Cardiac septum (tissue), 1 donor: ENCODE measurements at places on chromosomes 6 and 20. TPM values are rescaled to one million over a fixed set of nuclear protein-coding genes. Genes with fewer than 3 reads are reported as not detected.

Gene COX4I2
- 11.3 TPM for total RNA-seq

DNA sequence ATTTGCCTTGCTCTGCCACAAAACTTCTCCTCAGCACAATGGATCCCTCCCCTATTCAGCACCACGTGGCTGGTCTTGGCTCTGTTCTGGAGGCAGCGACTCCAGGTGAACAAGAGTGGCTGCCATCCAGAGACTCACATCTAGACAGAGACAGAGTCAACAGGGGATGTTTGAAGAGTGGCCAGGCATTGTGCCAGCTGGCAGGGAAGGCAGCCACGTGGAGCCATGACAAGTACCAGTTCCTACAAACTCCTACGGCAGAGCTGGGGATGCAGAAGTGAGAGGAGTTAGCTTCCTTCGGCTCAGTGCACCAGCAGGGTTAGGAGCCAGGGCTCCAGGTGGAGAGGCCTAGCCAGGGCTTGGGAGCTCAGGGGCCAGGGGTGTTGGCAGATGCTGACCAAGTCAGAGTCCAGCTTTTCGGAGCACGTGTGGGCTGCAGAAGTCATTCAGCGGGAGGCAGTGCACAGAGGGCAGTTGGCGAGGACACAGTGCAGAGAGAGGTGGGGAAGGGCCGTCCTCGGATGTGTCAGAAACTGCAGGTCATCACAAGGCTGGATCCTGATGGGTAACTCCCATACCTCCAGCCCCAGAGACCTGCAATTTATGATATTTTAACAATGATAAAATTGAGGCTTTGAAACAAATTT is 171.7 kb upstream of the PDE10A start:
- no peak for DNase-seq

DNA sequence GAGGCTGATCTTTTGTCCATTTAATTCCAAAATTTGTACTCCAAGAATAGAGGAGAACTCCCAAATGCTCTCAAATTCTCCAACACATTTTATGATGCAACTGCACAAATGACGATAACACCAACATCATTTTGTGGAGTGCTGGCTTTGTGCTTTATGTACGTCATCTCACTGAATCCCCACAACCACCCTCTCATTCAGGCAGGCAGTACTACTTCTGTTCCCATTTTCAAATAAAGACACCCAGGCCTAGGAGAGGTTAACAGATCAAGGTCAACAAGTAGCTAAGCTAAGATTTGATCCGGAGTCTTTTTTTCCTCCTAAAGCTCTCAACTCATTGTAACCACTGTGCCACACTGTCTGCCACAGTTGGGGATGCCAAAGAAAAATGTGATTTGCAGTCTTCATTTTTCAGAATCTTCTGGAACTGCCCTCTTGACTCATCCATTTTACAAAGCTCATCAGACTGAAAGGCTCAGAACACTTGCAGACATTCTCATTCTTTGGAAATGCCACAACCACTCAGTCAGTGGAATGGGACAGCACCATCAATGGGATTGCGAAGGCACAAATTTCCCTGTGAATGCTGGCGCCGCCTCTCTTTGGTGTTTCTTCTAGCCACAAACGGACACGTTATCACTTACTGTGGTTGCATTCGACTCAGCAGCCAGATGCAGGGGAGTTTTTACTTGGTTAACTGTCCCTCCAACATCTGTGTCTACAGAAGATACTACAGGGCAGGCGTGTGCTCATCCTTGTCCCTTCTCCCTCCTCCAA is 184.4 kb downstream of the GJA10 start:
- DNase-seq: no peak

Gene ZC2HC1B
- total RNA-seq: not detected

DNA sequence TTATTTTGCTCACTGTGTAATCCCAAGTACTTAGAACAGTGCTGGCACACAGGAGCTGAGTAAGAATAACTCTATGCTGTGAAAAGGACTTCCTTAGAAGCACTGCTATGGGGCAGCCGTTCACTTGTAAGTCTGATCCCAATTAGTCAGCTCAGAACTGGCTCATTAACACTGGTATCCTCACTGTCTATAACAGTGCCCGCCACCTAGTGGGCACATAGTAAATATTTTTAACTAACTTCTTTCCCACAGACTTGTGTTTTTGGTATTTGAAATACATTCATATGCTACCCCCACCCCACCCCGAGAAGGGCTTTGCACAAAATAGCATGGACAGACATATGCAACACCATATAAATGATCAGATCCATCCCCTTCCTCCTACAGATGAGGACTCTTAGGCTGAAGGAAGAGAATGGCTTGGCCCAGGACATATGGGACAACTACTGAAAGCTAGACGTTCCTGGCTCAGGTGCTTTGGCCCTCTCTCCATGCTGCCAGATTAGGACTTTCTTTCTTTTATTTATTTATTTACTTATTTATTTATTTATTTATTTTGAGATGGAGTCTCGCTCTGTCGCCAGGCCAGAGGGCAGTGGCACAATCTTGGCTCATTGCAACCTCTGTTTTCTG is 47.1 kb downstream of the DST start:
- no peak for DNase-seq

GRCh38 chr20:13333036-13333435 is 112.0 kb downstream of the ISM1 start:
- no peak for DNase-seq

DNA sequence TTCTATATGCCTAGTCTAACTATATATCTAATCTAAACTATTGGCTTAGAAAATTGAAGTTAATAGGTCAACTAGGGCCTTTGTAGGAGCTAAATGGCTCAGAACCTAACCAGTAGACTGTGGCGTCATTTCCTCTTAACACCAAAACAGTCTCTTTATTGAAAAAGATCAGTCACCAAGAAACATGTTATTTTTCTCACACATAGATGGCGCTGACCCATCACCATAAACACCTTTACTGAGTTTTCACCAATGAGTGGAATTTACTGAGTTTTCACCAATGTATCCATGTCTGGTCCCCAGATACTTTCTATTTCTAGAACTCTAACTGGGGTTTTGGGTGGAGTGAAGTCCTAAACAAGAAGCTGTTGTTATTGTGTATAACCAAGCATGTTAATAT is 636.0 kb downstream of the BCKDHB start:
- DNase-seq: no peak

Gene SLC32A1
- total RNA-seq: not detected

Gene RNF144B
- total RNA-seq: 9.3 TPM

Gene DOK5
- 26.3 TPM for total RNA-seq

Gene KIF16B
- 19.7 TPM for total RNA-seq

Gene PPIL1
- total RNA-seq: 24.9 TPM

Gene ADGB
- total RNA-seq: not detected
